ENCODE measurements at places on chromosomes 2 and 18.

DNA sequence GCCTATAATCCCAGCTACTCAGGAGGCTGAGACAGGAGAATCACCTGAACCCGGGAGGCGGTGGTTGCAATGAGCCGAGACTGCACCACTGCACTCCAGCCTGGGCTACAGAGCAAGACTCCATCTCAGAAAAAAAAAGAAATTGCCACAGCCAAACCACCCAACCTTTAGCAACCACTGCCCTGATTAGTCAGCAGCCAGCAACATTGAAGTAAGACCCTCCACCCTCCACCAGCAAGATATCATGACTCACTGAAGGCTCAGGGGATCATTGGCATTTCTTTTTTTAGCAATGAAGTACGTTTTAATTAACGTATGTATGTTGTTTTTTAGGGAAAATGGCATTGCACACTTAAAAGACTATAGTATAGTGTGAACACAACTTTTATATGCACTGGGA, 349.1 kb upstream of the ACVR2A start:
- DNase-seq = no peak

DNA sequence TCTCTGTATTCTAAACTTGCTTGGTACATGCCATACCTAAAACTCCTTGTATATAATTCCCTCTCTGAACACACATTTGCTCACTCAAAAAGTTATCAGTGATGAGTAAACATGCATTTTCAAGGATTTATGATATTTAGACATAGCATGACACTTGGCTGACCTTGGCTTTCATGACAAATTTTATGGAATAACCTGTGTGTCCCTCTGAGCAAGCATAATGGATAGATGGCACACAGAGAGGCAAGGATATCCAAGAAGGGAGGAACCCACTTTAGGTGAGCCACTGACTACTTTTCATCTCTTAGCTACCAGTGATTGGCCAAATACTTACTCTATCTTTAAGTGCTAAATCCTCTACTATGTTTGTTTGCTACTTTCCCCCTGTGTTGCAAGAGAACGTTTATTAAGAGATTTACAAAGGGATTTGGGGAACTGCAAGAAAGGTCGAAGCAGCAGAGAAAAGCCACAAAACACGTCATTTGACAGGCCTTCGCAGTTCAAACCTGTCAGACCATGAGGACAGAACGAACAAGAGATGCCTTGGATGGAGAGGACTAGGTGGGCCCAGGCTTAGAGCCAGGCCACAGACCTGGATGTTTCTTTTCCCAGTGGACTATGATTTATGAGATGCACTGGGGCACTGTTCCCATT, 379.9 kb downstream of the NBAS start:
- no peak for DNase-seq

DNA sequence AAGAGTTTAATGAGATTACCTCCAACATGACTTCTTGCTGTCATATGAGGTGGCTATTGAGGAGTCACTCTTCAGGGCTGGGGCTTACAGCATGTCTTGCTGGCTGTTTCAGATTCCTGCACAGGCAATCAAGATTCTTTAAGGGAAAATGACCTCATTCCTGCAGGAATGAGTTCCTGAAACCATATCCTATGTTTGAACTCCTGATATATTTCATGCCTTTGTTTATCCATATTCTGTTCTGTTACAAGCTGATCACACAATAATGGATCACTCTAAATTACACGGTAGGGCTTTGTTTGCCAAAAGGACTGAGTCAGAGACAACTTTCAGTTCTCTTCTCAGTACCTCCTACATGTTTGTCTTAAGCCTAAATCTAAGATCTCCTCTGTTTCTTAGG, 879.8 kb upstream of the PIK3C3 start:
- DNase-seq = no peak

DNA sequence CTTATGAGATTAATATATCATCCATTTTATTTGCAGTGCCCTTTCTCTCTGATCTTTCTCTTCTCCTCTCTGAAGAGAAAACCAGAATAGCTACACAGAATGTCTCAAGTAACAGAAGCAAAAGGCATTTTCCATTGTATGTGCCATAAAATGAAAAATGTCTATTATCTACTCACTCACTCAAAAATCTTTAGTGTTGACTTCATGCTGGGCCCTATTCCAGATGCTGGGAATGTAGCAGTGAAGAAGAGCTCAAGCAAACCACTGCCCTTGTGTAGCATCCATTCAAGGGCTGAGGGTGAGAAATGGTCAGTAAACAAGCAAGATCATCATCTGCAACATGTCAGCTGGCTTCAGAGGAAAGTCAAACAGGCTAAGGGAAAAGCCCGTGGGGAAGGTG, 427.7 kb downstream of the METTL4 start:
- no peak for DNase-seq

GRCh38 chr2:174870787-174871186, 106.5 kb upstream of the CHRNA1 start:
- DNase-seq = no peak

- DNase-seq = no peak
These were observed 57.1 kb downstream of the ST3GAL5 start for GRCh38 chr2:85831735-85832134.

Data from stimulated activated CD8-positive, alpha-beta memory T cell treated with anti-CD3 and anti-CD28 coated beads, Interleukin-7, amount 100 ng/mL, for 48 hours (primary cell).